ENCODE measurements at places on chromosomes 2 and 18.
A peak's percentile ranks its signal among the peaks of the same experiment; 100 is the strongest.

DNA sequence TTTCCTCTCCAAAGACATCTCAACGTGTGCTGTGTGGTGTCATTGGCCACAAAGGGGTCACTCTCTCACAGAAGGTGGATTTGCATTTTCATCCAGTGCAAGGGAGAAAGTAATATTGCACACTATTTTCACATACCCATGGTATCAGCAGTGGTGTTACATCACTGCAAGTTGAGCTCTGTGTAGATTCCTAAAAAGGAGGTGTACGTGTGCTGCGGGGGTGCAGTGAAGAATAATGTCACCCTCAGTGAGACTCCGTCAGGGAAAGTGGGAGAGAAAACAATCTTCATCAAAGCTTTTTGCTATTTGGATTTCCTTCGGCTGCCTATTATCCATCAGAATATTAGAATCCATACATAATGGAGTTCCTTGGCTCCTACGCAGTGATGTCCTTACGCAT, 733.8 kb upstream of the FANCL start:
- no peak for DNase-seq

- no peak for DNase-seq
Observed at GRCh38 chr2:128473175-128474035, 154.7 kb upstream of the HS6ST1 start.

DNA sequence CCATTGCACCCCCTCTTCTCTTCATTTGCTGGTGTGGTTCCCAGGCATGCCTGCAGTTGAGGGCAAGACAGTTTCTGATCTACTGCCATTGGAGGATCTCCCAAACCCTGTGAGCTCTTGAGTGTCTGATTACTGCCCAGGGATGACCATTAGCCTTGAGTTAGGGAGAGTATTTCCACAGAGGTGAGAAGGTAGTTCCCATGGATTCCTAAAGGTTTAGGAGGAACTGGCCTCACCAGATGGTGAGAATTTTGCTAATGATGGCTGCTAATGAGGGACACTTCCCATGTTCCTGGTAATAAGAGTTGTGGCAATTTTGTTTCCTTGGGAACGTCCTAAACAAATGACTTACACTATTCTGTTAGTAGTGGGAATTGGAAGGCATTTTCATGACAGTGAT, 42.5 kb downstream of the PTPRM start:
- no peak for DNase-seq

GRCh38 chr2:201414099-201415023, 36.9 kb downstream of the TRAK2 start:
- DNase-seq = no peak

- DNase-seq = no peak
Observed at GRCh38 chr2:112001136-112001715, 53.8 kb upstream of the TMEM87B start.

DNA sequence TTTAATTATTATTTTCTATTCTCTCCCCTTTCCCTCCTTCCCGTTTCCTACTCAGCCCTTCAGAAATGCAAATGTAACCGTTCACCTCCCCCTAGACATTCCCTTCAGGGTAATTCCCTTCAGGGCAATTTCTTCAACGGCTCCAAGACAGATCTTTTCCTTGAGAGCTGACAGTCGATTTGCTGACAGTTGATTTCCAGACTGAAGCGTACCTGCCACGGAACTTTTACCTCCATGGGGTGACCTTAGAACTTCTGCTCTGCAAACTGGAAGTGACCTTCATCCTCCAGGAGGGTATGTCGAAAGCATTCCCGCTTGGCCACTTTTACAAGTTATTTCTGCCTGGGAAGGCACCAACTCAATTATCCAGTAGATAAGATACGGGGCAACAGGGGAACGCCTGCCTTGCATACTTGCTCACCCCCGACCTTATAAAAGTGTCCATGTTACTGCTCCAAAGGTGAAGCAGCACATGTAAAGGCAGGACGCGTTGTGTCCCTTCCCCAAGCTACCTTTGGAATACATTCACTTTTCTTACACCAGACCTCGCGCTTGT, 18.5 kb downstream of the B3GNT7 start:
- DNase-seq = no peak

DNA sequence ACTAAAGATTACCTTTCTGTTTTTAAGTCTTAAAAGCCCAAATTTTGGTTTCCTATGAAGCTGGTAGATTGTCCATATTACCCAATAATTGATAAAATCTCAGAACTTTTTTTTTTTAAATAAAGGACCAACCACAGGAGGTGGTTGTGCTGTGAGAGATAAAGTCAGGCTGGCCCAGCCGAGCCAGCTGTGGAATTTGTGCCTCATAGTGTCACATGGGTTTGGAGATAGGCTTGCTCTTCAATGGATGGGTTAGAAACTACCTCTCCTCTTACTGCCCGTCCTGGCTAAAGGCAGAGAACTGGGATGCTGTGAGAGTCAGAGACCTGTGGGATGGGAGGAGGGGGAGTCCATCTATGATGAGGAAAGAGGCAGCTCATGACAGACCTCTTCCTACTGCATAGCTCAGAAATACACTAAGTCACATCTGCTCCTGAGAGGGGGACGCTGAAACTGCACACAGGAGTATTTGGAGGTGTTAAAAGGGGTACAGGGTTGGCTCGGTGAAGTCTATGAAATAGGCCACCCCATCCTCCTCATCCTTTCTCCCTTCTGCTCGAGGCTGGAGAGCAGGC, 99.7 kb upstream of the MGAT4A start:
- DNase-seq = no peak

- no peak for DNase-seq
Observed at GRCh38 chr18:56953428-56954198, 193.3 kb upstream of the BOD1L2 start.

DNA sequence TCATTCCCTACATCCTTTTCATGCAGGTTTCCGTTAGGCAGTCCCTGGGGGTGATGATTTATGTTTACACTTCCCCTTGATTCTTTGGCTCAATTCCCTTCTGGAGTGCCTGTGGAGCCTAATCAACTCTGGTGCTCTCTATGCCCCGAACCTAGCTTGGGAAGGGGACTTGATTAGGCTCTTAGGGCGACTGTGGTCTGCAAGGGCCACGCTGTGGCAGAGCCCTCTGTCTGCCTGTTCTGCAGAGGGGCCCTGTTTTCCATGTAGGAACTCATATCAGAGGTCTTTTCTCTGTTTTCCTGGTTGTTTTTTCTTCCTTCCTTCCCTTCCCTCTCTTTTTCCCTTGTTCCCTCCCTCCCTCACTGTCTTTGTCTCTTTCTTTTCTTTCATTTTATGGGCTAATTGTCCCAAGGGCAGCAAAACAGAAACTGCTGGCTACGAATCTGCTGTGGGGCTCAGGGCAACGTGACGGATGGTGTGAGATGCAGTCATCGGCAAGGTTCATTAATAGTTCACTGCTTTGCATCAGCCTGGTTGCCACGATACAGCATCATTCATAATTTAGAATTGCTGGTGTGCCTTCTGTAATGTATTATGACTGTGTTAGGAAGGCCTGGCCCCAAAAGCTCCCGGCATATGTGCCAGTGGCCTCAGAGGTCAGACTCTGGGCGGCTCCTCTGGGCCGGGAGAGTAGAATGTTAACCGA, 134.5 kb downstream of the NAPG start:
- no peak for DNase-seq

- no peak for DNase-seq
Observed at GRCh38 chr2:37466533-37467222, 122.2 kb downstream of the QPCT start.

- DNase-seq = peak; percentile 66
Observed at GRCh38 chr2:231017231-231017598, 20.1 kb upstream of the C2orf72 start.

GRCh38 chr2:86791573-86791972, 860 bp upstream of the CD8A start:
- DNase-seq = no peak

DNA sequence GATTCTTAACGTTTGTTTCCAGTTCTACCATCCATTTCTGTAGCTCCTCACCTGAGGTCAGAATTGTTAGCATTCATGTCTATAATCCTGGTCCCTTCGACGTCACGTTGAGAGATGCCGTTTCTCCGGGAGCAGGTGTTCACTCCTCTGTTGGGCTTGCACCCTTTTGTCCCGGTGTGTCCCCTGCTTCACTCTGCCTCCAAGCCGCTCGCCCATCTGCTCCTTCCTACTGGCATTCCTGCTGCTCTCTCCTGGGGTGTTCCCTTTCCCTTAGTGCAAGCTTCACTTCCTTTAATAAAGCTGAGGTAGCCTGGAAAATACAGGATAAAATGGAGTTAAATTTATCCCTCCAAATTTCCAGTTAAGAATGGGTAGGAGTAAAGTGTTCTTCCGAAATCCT, 61.9 kb upstream of the CABYR start:
- no peak for DNase-seq

DNA sequence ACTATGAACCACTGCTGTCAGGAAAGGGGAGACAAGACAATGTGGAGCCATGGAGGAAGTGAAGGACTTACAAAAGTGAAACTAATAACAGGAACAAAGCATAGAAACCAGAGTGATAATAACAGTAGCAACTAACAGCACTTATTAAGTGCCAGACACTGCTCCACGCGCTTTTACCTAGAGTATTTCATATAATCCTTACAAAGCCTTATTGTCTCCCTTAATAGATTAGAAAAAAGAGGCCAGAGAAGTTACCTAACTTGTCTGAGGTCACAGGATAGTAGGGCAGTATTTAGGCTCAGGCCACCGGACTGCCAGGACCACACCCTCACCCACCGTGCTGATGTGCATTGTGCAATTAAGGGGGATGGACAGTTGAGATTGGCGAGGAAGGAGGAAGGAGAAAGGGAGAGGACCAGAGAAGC, 98.6 kb upstream of the NFU1 start:
- DNase-seq = no peak

GRCh38 chr2:134718817-134719814, at the start of gene TMEM163:
TMEM163 (minus strand) TSS chr2:134719000.
- DNase-seq = peak; percentile 42

- DNase-seq = no peak
Observed at GRCh38 chr2:177282181-177282641, 17.7 kb upstream of the NFE2L2 start.

DNA sequence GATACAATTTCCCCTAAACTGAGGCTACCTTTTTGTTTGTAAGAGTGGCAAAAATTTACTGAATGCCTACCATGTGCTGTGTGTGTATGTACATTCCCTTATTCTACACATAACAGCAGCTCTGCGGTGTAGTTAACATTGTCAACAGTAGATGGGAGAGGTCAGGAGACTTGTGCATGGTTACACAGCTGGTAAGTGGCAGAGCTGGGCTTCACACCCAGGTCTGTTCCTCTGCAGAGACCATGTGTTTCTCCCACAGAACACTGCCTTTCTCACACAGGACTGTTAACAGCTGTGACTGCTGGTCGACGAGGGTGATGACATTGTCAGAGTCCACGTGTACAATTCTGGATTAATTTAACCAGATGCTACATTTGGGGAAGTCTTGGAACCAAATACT, 49.1 kb downstream of the EML6 start:
- no peak for DNase-seq

DNA sequence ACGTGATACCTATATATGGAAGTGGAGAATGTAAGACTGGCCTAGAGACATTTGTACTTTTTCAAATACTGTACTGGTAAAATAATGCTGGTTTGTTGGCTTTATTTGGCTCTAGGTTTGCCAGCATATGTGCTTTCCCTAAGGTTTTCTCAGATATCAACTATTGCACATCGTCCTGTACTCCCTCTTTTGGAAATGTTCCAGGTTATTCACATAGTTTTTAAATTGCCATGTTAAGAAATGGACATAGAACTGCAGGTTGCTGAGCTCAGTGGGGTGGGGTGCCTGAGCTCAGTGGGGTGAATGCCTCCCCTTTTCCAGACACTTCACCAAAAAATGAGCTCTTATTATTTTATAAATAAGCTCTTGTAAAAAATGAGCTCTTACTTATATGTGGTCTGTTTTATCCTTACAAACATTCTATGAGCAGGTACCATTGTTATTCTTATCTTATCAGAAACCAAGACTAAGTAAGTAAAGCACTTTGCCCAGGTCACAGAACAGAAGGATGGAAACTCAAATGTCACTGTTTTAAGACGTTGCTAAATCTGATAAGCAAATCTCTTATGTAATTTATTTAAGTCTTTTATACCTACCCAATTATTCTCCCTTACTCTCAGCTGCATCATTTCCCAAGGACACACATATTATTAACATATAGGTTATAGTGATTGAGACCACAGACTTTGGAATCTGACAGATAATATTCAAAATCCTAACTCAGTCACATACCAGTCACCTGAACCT, 99.0 kb downstream of the CPS1 start:
- no peak for DNase-seq

DNA sequence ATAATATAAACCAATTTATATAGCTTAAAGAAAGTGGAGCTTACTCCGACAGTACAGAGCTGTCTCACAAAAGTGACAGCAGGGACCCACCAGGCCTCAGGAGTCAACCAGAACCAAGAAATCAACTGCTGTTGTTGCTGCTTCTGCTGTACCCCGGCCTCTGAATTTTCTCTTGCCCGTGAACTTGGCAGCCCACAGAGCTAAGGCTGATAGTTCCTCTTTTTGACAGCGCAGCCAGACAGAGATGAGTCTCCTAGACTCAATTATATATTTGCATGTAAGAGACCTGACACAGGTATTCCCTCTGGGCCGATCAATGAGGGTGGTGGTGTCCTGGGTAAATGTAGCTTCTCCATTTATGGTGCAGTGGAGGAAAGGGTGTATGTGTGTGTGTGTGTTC, 109.4 kb downstream of the KCTD1 start:
- no peak for DNase-seq

GRCh38 chr18:55323051-55323994, 264.7 kb downstream of the TCF4 start:
- DNase-seq = no peak

DNA sequence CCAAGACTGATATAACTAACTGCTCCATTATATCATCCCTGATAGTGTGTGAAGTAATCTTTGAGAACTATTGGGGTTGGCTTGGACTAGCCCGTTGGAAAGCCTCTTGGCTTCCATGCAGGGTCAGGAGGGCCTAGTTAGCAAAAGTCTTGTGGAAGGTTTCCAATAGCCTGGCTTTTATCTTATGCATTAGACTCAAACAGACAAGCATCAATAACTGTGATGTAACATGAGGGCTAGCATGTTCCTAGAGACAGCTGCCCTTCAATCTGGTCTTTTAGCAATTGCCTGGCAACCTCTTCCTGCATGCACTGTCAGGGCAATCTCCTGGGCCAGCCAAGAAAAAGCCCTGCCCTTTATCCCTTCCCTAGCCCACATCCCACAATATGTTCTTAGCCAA, 18.2 kb downstream of the SLC8A1 start:
- no peak for DNase-seq

DNA sequence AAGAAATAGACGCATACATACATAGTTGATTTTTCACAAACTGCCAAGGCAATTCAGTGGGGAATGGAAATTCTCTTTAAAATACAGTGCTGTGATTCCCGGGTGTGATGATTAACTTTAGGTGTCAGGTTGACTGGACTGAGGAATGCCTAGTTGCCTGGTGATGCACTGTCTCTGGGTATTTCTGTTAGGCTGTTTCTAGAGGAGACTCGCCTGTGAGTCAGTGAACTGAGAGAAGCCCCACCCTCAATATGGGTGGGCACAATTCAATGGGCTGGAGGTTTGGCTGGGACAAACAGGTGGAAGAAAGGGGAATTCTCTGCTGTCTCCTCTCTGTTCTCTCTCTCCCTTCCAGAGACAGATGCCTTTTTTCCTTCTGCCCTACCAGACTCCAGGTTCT, 187.6 kb downstream of the ARHGAP28 start:
- DNase-seq = no peak

- DNase-seq = no peak
Observed at GRCh38 chr2:98880266-98881152, 55.5 kb downstream of the CRACDL start.

- no peak for DNase-seq
Observed at GRCh38 chr2:233419602-233420391, 65.5 kb downstream of the DGKD start.

- no peak for DNase-seq
Observed at GRCh38 chr2:42838133-42838532, 45.8 kb upstream of the HAAO start.

- no peak for DNase-seq
Observed at GRCh38 chr2:163970058-163970813, 234.4 kb upstream of the FIGN start.

All from SW480 (cell line).